ENCODE measurements at places on chromosomes 11 and 22.

DNA sequence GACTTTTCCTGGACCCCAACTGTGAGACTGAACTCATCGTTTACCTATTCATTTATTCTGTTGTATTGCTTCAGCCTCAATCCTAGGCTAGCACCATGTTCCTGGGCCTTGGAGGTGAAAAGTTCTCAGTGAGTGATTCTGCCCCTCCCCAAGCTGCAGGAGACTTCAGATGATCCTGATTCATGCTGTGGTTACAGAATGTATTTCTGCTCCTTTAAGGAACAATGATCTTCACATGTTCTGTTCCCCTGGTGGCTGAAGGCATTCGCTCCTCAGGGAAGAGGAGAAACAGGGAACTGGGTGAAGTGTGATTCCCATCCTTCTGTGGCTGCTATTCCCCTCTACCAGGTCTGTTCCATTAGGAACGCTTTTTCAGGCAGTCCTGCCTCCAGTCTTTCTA is 2.4 kb downstream of the OR52E1 start:
- no peak for DNase-seq

- DNase-seq, result no peak
These were observed 611.7 kb upstream of the CNTN5 start for GRCh38 chr11:98409069-98409468.

DNA sequence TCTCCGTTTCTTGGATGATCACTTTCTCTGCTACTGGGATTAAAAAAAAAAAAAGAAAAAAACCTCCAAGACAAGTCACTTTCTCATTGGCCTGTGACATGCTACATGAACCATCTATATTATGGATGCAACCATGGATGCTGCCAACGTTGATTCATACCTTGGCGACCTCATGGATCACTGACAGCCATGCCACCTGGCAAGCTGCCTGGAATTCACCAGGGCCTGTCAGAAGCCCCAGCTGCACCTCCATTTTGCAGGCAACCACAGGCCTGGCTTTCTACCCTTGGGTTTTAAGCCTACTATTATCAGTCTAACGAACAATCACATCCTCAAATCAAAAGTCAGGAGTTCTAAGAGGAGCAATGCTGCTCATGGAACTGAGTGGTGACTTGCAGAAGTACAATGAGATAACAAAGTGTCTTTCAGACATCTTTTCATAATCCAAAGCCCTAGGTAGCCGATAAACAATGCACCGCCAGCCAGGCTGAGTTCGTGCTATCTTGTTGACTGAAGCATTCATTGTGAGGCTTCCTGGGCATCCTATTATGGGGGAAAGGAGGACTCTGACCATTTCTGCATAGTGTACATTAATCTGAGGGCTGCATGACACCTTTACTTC is 48.0 kb upstream of the CADM1 start:
- DNase-seq, result no peak

DNA sequence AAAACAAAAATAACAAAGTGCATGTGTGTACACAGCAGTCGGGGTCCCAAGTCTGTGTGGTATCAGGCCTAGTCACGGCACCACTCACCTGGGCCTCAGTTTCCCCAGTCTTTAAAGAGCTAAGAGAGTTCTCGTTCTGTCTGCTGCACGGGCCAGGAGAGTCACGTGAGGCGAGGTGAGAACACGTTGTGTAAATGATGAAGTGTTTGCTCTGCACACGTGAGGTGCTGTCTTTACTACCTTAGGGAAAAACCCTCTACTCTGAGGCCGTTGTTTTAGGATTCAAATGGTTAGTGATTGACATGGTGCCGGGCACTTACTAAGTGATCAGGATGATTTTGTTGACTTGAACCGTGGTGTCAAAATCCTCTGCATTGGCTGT is 86.5 kb upstream of the PPARA start:
- no peak for DNase-seq

GRCh38 chr11:25658916-25659315 is 673.0 kb upstream of the ANO3 start:
- no peak for DNase-seq

- DNase-seq, result no peak
These were observed 100.0 kb downstream of the RPS6KA4 start for GRCh38 chr11:64458997-64459396.

- DNase-seq, result no peak
These were observed 322.2 kb downstream of the LUZP2 start for GRCh38 chr11:24819006-24819405.

DNA sequence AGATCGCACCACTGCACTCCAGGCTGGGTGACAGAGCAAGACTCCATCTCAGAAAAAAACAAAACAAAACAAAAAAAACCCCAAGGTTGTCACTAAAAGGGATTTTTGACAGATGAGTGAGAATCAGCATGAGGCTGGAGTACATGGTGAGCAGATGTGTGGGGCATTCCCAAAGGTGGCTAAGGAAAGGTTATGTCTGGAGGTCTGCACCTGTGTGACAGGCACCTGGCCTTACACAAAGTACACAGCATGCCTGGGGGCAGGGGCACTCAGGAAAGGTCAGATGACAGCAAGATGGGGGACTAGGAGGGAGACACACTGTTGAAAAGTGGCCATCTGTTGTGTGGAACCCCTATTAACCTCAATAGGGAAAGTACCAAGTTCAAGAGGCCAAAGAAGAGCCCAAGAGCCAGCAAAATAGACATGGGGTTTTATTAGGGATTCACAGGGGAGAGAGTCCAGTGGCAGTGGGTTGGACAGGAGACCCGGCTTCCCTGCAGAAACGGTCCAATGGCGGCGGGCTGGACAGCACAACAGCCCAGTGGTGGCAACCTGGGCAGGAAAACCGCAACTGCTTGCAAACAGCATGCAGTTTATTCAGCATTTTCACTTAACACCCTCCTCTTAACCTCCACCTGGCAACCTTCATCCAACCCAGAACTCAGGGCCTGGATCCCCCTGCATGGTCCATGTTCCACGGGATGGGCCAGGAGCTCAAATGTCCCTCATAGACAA is 101.1 kb downstream of the MICAL2 start:
- DNase-seq, result no peak

DNA sequence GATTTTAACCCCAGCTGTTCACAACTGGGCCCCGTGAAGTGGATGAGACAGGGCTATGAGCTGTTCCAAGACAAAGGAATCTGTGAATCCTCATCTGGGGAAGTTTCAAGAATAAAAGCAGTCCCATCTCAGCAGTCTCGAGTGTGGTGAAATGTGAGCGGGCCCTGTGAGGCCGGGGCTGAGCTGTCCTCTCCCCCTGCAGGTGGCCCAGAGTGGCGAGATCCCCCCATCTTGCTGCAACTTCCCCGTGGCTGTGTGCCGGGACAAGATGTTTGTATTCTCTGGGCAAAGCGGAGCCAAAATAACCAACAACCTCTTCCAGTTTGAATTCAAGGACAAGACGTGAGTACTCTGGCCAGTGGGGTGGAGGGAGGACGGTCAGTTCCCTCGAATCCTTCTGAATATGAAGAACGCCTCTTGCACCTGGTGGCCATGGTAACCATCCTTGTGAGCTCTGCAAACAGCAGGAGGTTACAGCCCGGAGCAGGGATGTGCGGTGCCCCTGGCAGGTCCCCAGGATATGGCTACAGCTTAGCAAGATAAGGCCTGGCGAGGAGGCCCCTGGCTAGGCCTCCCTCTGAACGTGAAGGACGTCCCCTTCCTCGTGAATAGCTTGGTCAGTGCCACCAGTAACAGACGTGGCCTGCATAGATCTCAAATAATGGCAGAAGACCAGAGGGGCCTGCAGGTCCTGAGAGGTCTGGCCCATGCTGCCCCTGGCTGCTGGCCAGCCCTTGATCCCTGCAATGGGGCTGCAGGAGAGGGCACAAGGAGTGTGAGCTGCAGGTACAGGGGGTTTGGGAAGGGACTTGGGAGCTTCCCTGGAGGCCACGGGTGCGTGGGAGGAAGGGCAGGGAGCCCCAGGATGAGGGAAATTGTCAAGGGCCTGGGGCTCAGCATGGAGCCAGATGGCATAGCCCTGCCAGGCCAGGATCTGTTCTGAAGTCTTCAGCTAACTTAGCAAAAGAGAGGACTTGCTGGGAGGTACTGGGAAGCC is 8.4 kb downstream of the LZTR1 start:
- DNase-seq, result no peak

- no peak for DNase-seq
These were observed 2.9 kb downstream of the NAGA start for GRCh38 chr22:42067671-42068251.

DNA sequence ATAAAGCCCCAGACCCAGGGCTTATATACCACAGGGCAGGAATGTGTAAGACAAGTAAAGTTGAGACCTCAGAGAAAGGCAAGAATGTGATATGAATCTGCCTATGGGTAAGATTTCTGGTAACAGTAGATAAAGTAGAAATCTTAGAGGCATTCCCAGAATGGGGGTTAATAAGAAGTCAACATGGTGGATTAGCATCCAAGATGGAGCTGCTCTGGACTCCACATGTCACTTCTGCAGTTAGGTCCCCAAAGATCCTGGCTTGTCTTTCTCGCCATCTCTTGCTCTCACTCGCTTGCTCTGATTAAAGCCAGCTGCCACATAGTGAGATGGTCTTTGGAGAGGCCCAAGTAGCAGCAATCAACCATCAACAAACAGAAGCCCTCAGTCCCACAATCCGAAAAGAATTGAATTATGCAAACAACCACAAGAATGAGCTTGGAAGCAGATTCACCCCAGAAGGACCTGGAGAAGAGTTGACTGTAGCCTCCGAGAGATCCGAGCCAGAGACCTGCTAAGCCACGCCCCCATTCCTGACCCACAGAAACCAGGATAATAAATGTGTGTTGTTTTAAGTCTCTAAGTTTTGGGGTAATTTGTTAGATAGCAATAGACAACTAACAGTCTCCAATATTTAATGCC is 5.4 kb upstream of the C11orf86 start:
- no peak for DNase-seq

DNA sequence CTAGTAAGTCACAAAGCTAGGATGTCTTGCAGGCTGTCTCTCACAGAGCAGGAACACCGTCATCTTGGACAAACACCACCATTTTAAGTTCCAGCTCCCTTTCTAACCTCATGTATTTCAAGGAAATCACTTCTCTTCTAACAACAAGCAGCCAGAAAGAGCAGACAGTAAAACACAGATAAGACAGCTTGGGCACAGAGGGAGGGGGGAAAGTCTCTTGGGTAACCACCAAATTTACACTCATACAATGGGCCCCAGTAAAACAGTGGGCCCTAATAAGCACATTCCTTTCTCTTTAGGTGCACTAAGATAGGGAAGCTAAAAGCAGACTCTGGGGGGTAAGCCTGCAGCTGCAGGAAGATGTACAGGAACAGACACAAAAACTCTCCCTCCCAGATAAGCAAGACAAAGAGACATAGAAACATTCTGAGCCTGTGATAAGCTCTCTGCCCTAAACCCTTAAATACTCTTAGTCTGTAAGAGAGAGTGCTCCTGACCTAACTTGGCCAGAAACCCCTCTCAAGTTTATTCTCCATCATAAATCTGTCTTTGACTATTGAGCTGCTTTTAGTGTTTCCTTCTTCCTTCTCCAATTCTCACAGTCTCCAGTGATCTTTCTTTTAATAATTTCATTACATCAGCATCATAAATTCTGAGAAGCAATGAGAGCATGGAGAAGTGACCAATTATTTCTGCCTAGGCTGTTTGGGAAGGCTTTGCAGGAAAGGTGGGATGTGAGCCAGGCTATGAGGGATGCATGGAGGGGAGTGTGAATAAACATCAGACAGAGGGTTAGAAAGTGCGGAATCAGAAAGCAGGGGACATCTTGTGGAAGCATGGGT is 7.4 kb downstream of the OR10D3 start:
- no peak for DNase-seq
